ENCODE measurements at places on chromosomes 1 and 21.

GRCh38 chr1:20485527-20486456 lies at the start of gene CAMK2N1:
CAMK2N1 (minus strand) TSS chr1:20486210; CDS start chr1:20485379, 831 bp downstream.
- DNase-seq: peak; percentile 50

DNA sequence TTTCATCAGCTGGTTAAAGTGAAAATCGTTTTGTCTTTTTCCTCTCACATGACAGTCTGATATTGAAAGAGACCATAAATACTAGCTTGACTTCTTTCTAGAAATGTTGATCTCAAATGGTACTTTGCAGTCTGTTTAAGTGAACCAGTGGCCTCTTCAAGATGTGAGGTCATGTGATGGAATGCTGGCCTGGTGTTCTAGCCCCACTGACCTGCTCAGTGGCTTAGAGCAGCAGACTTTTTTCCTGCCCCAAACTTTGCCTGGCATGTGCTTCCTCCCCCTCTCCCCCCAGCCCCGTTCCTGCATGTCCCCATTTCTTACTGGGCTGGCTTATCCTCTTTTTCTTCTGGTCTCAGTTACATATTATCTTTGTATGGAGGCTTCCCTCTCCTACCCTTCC lies 34.3 kb downstream of the ZYG11A start:
- DNase-seq: no peak

DNA sequence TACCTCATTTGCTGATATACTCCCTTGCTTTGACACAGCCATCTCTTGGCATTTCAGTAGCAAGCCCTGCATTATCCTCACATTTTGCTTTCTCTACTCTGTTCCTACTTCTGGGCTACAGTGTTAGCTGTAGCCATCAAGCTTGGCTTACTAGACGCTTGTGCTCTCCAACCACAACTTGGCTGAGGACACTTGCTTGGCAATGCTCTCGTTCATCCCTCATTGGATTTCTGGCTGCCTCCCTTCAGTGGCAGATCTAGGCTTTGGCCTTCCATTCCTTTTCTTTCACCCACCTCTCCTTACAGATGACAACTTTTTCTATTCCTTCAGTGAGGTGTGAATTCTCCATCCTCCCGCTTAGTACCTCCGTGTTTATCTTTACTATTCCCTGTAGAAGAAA lies 428.7 kb upstream of the LRRC7 start:
- no peak for DNase-seq

- DNase-seq: no peak
Observed at GRCh38 chr21:29711236-29711635, 228.6 kb downstream of the GRIK1 start.

DNA sequence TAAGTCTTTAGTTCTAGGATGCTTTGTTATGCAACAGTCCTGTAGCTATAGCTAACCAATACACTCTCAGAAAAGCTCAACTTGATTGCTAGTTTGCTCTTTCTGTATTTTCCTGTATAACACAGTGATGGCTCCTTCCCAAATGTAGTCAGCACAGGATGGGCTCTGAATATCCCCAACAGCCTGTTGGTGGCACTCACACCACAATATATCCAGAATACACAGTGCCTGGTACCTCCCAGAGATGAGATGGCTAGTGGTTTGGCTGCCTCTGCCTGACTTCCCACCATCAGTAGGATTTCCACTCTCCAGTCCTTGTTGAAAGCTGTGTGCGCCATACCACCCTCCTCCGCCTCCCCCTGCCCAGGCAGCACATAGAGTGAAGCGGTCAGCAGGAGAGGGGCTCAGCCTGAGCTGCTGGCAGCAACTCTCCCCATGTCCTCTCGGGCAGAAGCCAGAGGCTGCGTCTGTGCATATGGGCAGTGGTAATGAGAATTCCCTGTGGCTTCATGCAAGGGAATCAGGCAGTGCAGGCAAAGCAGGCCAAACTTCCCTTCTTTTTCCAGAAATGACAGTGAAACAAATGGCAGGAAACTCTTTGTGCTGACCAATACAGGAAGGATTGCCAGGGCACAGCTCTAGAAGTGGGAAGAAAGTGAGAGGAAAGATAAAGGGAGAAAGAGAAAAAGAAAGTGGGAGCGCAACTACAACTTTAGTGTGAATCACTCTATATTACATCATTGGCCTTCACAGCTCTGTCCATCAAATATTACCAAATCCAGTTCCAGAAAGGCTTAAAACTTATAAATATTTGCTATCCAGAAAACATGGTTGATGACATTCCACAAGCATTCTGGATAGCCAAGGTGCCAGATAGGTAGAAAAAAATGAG lies 49.7 kb downstream of the LMX1A start:
- DNase-seq: no peak

DNA sequence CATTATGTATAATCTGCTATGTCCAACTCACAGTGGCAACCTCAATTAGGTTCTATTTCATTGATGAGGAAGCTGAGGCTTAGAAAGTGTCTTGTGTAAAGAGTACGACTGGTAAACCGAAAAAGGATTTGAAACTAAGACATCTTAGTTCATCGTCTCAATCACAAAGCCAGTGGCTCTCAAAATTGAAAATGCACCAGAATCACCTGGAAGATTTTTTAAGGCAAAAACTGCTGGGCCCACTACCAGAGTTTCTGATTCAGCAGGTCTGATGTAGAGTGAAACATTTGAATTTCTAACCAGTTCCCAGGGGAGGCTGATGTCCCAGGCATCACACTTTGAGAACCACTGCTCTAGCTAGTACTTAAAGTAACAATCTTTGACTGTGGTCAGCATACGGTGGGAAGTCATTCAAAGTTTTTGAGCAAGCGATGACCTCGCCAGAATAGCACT lies 5.2 kb upstream of the LRRC53 start:
- no peak for DNase-seq

DNA sequence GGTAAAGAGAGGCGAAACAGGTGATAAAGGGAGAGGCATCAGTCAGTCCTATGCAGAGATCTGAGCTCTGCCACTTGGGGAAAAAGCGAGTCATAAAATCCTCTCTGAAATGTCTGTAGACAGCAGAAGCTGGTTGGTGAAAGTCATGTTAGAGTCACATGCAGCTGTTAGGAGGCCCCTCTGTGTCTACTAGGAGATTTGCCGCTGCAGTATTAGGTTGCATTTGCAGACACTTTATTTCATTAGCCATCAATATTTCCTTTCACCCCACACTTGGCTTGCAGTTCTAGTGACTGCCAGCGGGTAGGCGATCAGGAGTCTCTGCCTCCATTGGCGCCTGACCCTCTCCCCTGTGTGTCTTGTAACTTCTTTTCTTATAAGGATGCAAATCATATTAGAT lies 16.2 kb downstream of the ATP1A4 start:
- DNase-seq: no peak

- no peak for DNase-seq
Observed at GRCh38 chr21:31279986-31280385, 64.1 kb downstream of the TIAM1 start.

GRCh38 chr1:65119951-65120350 lies 28.1 kb upstream of the AK4 start:
- DNase-seq: no peak

DNA sequence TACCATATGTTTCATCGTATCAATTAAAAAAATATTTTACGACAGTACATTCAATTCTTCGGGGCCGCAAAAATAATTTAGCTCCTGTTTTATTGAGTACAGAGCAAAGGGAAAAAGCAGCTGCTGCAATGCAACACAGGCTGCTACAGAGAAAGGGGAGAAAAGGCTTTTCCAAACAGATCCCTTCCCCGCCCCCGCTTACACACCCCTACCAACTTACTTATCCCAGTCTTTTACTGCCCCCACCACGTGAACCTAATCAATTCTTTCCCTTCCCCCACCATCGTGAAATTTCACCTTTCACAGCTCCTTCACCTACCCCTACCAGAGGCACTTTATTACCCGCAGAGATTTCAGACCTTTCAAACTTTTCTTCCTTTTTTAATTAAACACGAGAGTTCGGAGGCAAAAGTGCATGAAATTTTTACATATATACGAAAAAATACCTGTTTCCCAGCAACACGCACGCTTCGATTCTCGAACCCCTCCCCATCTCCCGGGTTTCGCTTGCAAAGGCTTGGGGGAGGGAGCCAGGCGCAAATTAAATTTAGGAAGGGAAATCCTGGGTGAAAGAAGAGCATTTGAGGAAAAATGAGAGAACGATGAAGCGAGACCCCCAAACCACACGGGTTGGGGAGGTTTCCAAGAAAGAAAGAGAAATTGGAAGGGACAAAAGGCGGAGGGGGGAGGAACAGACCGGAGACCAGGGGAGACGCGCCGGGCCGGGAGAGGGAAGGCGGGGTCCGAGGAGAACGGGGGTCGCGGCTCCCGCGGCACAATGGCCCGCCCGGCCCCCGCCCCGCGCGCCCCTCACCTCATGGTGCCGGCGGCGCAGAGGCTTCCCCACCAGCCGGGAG lies 823 bp downstream of the ENAH start:
- no peak for DNase-seq

GRCh38 chr1:63630666-63631065 lies 37.5 kb downstream of the PGM1 start:
- no peak for DNase-seq

DNA sequence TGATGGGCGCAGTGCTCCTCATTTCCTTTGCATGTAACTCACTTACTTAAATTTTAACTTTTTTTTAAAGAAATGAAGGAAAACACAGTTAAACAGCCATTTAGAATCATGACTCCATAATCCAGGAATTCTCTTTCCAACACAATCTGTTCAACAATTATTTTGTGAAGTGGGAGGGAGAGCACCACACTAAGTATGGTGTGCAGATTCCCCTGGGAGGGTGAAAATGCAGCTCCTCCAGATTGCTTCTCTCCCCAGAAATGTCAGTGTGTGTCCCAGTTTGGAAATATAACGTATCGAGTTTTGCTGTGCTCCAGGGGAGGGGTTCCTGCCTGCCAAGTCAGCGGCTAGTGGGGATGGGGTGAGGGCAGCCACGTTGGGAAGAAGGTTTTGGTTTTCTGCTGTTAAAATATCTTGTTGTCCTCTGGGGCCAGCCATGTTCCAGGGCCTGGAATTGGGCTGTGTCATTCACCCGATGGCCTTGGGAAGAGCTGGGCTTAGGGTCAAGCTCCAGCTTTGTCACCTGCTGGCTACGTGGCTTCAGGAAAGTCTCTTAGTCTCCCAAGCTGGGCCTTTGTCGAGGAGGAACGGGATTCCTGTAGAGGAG lies 17.3 kb upstream of the DISP3 start:
- no peak for DNase-seq

- DNase-seq: no peak
Observed at GRCh38 chr1:24321126-24321525, 2.0 kb downstream of the GRHL3 start.

DNA sequence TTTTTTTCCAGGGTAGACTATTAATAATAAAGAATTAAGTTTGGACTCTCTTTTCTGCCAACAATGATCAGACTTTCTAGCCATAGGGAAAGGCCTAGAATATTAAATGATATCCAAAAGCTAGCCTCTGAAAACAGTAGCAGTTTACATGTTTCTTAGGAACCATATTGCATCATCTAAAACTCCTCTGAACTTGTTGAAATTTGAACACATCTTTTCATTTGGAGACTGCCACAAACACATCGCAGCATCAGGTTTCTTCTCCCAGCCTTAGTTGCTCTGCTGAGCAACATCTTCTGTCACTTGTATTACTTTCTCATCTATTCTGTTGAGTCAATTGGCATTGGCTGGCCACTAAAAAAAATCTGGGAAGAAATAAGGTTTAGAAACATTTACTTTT lies 63.2 kb upstream of the GNG4 start:
- no peak for DNase-seq

- no peak for DNase-seq
Observed at GRCh38 chr1:243896313-243896712, 46.3 kb upstream of the AKT3 start.

- DNase-seq: no peak
Observed at GRCh38 chr1:236099355-236099974, 34.6 kb upstream of the NID1 start.

DNA sequence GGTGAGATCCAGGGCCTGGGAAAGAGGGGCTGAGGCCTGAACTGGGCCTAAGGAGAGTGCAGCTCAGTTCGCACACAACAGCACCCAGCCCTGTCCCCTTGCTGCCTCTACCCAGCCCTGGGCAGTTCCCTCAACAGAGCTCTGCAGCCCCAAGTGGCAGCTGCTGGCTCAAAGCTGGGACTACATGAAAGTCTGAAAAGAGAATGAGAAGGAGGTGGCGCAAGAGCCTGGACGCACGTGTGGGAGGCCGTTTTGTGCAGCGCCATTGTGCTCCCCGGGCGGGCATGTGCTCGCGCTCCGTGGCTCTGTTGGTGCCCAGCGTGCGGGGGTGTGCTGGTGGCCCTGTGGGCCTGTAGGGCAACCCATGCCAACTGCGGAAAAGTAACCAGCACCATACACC lies 10.3 kb downstream of the GPR37L1 start:
- no peak for DNase-seq

DNA sequence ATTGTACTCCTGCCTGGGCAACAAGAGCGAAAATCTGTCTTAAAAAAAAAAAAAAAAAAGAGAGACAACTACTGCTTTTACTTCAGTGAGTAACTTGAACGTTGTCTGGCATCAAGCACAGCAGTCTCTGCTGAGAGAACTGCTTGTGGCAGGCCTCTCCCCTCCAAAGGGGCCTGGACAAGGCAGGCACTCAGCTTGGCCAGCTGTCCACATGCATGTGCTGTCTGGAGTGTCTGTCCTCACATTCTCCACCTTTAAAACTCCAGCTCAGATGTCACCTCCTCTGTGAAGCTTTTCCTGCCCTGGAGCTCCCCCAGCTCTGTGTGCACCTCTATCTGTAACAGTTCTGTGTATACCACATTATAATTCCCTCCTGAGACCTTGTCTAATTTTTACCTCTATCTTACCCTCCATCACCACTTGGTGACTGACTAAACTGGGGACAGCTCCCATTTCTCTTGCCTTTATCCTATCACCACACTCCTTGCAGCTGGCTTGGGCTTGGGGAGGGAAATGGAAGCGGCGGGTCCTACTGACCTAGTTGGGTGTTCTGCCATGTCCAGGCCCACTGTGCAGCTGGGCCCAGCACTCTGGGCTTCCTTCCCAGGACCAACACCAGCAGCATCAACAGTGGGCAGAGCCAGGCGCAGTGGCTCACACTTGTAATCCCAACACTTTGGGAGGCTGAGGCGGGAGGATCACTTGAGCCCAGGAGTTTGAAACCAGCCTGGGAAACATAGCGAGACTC lies 71.4 kb upstream of the ARTN start:
- DNase-seq: no peak

- no peak for DNase-seq
Observed at GRCh38 chr21:14076143-14076806, 134.5 kb downstream of the LIPI start.

DNA sequence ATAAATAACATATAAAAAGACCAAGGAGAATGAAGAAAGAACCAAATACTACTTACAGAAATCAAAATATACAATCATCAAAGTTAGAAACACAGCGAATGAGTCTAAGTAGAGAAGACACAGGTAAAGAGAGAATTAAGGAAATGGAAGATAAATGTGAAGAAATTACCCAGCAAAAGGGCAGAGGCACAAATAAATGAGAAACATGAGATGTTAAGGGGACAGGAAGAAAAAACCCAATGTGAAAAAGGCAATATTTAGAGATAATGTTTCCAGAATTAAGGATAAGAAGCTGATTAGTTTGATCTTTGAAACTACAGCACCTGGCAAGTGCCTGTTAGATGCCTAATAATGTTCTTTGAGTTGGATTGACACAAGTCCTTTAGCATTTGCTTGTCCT lies 40.9 kb downstream of the CCN1 start:
- no peak for DNase-seq

- DNase-seq: no peak
Observed at GRCh38 chr21:35050348-35051286, 1.5 kb upstream of the RUNX1 start.
